Type B pancreatic cell (in vitro differentiated cells): ENCODE measurements at places on chromosomes 2 and 18.

GRCh38 chr2:49004036-49004626, 150.2 kb downstream of the FSHR start:
- DNase-seq: no peak

GRCh38 chr2:157905092-157905491, 29.0 kb upstream of the ACVR1 start:
- DNase-seq: no peak

DNA sequence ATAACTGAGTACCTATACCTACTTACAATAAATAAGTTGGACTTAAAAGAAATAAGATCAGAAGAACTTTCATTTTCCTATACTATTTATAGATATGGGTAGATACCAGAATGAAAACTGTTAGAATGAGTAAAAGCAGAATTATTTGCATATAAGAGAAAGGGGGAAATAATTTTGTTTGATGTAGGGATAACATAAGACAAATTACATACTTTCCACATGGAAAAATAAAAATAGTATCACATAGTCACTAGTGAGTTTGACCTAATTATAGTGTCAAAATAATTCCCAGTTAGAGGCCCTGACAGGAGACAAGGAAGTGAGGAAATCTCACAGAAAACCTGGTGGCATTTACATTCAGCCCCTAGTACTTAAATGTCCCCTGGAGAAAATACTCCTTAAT, 28.6 kb downstream of the KCMF1 start:
- no peak for DNase-seq

- DNase-seq: no peak
Observed at GRCh38 chr2:169823996-169824372, 721 bp downstream of the METTL5 start.
